Dermis microvascular lymphatic vessel endothelial cell (primary cell): ENCODE measurements at places on chromosomes 1 and 21. TPM values are rescaled to one million over a fixed set of nuclear protein-coding genes. Genes with fewer than 3 reads are reported as not detected.

- no peak for DNase-seq
Measured at GRCh38 chr1:63739452-63739851, 34.4 kb upstream of the ROR1 start.

DNA sequence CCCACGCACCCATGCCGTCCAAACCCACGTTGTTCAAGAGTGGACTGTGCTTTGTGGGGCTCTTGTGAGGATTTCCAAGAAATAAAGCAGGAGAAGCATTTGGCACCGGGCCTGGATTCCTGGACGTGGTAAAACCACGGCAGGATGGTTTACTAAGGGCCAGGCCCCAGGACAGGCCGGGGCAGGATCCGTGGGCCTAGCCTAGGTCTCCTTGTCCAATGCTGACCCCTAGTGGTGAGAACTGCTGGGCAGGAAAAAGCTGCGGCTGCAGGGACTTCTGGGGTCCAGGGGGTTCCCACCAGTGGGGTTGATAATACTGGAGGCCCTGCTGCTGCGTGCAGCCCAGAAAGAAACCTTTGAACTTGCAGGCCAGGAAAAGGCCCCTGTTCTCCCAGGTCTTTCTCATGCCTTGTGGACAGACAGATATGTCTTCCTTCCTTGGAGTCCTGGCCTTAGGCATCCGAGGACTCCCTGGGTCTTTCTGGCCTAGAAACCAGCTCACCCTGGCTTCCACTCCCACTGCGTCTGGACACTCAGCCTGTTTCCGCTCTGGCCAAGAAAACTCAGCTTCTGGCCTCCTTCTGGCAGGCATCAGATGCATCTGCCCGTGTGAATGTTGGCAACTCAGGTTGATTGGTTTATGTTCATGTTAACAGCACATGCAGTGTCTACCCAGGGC lies 106.9 kb upstream of the TMEM51 start:
- peak; percentile 48 for DNase-seq

DNA sequence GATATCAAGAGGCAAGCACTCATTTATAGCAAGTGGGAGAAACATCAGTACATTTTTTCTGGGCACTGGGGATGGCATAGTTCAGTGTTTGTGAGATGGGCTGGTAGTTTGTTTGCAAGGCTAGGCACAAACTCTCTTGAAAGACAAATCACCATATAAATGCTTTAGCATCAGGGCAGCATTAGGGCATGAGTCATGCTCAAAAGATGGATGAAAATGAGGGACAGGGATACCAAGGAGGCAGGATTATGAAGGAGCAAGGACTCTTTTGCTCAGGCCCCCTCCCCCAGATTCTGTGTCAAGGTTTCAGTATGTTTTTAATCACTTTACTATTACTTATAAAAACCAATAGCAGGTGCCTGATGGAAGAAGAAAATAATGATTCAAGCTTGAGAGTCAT lies 43.9 kb upstream of the CAMK1G start:
- no peak for DNase-seq

DNA sequence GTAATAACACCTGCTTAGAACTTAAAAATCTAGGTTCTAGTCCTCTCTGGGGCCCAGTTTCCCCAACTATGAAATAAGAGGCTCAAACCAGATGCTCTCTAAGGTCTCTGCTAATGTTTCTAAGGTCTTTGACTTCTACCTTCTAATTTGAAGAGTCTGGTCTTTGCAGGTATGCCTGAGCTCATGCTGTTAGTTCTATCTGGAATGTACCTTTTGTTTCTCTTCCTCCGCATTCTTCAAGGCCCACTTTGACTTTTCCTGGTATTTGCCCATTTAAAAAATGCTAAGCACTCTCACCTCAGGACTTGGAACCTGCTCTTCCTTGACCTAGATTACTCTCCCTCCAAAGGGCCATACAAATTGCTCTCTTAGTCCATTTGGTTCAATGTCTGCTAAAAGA lies 13.5 kb downstream of the SLC35D1 start:
- no peak for DNase-seq

Gene GDAP2
- total RNA-seq: 10.4 and 15.0 TPM in 2 replicates

Gene CD84
- total RNA-seq: not detected in 2 replicates

DNA sequence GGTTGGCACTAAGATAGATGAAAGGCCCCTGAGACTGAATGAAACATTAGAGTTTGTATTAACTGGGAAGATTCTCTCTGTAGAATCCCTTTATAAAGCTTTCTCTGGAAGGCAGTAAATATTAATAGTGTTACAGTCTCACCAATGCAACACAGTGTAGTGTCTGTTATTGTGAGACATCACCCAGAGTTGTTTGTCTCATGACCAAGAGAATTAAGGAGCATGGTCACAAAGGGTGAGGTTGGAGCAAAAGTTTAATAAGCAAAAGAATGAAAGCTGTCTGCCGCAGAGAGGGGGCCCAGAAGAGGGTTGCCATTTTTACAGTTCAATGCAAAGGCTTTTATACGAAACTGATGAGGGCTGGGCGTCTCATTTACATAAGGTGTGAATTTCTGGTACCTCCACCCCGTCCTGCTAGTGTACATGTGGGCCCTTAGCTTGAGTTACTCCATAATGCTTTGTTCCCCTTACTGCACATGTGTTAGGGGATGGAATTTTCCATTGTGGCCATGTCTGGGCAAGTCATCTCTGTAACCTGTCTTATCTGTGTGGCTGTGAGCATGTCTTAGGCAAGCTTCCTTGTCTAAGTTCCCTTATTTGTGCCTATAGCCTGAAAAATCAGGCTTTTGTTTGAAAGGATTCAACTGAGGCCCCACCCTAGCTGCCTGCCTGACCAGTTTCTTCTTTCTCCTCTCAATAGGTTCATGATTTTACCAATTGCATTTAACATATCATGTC lies 184.1 kb downstream of the RASAL2 start:
- DNase-seq: no peak

Gene GIPC2
- total RNA-seq: 31.9 and 37.2 TPM in 2 replicates

DNA sequence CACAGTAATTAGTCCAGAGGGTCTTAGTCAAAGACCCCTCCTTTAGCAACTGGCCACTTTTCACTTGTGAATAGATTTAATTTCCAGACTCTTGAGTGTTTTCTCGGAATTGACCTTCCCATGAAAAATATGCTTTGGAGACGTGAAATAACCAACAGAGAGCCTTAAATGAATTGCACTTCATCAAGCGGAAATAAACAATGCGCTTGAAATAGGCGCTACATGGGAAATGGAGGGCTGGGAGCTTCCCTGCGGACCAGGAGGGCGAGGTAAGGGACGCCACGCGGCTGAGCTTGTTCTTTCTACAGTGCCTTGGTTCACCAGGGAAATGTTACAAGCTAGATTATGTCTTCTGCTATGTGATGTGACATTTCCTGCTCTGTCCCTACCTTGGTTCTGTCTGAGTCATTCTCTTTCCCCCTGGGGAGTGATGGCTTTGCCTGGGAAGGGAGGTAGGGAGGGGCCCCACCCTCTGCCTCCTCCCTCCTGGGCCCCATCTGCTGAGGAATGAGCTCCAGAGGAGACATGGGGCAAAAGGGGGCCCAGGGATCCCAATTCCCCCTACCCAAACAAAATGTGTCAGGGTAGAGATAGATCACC lies 619.3 kb downstream of the PTPRU start:
- DNase-seq: no peak

DNA sequence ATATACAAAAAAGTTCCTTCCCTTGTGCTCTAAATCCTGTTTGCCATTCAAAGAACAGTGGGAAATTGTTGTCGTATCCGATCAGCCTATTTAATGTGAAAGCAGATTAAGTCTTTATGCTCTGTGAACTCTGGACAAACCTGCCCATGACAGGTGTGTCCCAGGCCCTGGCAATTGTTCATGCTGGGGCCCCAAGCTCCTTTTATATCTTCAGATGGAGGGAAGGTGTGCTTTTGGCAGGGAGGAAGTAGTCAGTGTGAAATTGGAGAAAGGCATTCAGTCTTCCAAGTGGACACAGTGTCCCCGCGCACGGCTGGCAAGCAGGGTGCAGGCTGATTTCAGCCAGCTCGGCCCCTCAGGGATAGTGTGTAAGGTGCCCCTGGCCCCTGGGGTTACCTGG lies 135.1 kb upstream of the F3 start:
- DNase-seq: no peak

DNA sequence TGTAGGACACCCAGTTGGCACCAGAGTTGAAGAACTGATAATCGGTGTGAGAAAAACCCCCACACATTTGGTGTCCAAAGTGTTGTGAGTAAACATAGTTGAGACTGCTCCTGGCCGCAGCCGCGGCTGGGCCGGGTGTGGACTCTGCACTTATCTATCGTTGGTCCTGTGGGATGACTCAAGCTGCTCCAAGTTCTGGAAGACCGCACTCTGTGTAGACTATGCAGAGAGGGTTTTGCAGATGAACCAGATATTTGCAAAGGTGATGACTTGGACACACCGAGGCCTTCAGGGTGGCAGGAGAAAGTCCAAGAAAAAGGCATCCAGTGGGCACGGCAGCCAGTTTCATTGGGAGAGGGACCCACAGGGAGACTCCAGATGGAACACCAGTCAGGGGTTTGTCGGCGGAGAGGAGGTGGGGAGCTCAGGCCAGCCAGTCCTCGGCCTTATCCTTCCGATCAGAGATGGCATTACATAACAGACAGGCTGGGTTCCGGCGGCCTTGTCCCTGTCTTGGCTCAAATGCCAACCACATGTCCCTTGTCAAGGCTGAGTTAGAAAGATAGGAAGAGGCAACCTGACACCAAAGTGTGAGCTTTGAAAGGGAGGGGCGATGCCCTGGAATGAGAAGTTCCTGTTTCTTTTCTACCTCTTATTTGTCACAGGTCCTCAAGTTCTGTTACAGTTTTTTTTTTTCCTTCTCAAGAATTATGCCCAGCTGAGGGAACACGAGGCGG lies 21.1 kb downstream of the C2CD2 start:
- DNase-seq: no peak

Gene RSPO1
- total RNA-seq: not detected in 2 replicates

Gene GSTM1
- total RNA-seq: not detected in 2 replicates

- DNase-seq: no peak
Measured at GRCh38 chr1:15243275-15244043, 3.6 kb upstream of the FHAD1 start.

- DNase-seq: no peak
Measured at GRCh38 chr1:11704691-11705475, 13.4 kb downstream of the DRAXIN start.

DNA sequence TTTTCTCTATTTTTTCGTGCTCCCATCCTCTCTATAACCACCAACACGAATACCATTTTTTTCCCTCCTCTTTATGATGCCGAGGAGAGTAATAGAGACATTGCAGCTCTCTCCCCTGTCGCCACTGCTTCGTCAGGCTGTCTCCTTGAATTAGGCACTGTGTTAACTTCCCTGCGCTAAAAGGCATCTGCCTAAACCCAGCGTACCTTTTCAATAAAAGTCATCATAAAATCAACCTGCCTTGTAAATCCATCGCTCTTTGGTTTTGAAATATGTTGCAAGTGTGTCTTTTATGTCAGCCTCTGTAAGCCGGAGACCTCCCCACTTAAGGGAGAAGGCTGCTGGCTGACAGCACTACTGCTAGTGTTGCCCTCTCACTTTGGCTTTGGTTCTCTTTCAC lies 8.7 kb downstream of the RNF220 start:
- no peak for DNase-seq

DNA sequence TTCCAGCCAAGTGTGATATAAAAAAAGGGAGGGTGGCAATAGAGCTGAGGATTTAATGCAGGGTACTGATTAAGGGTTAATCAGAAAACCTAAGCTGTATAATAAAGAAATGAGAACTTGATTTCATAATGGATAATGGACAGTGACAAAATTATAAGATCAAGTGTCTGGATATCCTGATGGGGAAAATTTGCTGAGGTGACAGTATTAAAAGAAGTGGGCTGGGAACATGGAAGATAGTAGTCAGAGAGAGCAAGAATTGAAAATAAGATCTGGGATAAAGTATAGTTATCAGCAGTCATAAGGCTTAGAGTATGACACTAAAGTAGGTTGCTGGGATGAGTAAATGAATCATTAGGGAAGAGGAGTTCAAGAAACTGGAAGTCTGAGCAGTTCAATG lies 627.3 kb upstream of the RGS18 start:
- DNase-seq: no peak

Gene LRRN2
- total RNA-seq: 0.13 and 0.38 TPM in 2 replicates

GRCh38 chr1:116545359-116545705 lies 25.5 kb downstream of the CD58 start:
- no peak for DNase-seq

DNA sequence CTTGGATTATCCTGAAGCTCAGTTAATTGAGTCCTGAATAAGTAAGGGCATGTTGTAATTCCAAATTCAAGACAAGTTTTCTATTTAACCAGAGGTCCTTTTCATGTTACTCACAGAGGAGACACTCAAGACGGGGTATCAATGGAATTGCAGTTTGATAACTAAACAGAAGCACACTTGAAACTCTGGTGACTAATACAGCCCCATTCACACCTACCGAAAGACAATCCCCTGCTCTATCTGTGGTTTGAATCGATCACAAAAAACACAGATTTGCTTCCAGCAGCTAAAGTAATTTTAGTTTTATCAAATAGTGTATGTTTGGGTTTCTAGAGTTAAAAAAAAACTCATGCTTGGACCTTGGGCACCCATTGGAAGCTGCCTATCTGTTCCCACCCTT lies 60.4 kb downstream of the TEX35 start:
- DNase-seq: no peak

GRCh38 chr1:218646288-218646687 lies 301.2 kb downstream of the TGFB2 start:
- no peak for DNase-seq

DNA sequence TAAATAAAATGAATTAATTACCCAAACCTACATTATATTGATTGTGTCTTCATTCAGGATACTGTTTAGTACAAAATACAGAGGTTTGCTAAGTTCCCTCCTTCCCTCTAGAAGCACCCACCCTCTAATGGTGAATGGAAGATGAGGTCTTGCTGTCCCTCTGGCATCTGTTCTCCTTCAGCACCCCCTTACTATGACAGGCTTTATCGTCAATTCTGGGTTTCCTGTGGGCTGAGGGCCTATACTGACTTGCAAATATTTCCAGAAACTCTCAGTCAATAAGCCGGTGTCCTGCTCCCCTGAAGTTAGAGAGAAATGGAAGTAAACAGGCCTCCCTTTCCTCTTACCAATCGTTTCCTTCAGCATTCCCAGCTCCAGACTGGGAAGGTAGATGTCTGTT lies 13.2 kb downstream of the LAX1 start:
- DNase-seq: no peak

Gene FHL3
- 10.9 and 18.1 TPM in 2 replicates for total RNA-seq

Gene OR2T6
- not detected in 2 replicates for total RNA-seq

- DNase-seq: no peak
Measured at GRCh38 chr1:157202331-157202730, 64.1 kb upstream of the ETV3 start.

Gene ATF3
- total RNA-seq: 1.0 and 1.3 TPM in 2 replicates

GRCh38 chr1:205317311-205317917 lies 4.1 kb downstream of the NUAK2 start:
- DNase-seq: peak; percentile 63

Gene SUSD4
- total RNA-seq: under 0.01 and 0.13 TPM in 2 replicates

Gene ZNF648
- total RNA-seq: not detected in 2 replicates

DNA sequence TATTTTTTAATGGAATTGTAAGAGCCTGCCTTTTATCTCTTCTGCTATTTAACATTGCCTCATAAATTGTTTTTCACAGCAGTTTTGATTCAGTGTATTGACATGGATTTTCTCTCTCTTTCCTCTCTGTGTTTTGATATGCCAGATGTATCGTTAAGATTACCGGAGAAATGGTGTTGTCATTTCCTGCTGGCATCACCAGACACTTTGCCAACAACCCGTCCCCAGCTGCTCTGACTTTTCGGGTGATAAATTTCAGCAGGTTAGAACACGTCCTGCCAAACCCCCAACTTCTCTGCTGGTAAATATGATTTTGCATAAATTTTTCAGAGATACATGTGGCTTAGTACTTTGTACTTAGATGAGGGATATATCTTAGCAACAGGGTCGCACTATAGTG lies 23.1 kb upstream of the DYNLT5 start:
- peak; percentile 99 for DNase-seq

- DNase-seq: peak; percentile 39
Measured at GRCh38 chr1:21763694-21764419, 19.1 kb downstream of the USP48 start.
